NCI-H510A (cell line): ENCODE measurements at places on chromosomes 3 and 15.

DNA sequence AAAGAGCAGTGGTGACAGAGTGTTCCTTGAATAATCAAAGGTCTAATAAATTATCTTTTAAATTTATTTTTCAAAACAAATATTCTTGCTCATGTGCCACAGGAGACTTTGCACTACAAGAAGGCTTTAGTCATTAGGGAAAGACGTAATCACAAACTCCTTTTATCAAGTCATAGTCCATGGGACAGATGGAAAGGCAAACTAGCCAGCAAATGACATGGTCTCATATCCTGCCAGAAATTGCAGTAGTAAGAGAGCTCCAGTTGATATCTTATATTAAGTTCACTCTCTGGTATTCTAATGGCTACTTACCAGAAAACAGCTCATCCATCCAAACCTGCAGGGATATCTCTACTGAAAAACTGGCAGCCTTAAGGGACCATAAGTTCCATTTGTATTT lies 225.0 kb upstream of the TP63 start:
- no peak for DNase-seq

DNA sequence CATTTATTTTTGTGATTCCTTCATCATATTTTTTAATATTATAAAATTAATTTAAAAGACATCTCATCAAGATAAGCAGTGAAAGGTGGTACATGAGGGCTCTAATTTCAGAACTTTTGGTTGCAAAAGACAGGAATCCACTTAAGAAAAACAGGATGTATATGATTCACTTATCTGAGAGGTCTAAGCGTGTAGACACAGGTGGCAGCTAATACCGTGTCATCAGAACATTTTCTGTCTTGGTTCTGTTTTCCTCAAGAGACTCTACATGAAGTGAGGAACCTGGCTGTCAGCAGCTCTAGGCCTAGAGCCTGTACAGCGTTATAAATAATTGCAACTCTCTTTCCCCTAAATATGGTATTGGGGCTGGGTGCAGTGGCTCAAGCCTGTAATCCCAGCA lies 433.7 kb upstream of the NAALADL2 start:
- no peak for DNase-seq

- DNase-seq, result no peak
Observed at GRCh38 chr3:138688871-138689299, 80.3 kb downstream of the FAIM start.

GRCh38 chr3:1969281-1969680 lies 129.4 kb upstream of the CNTN4 start:
- no peak for DNase-seq

- DNase-seq, result no peak
Observed at GRCh38 chr3:185631508-185632206, 45.6 kb downstream of the SENP2 start.

GRCh38 chr3:52222319-52223221 lies 2.9 kb downstream of the TLR9 start:
- no peak for DNase-seq

- no peak for DNase-seq
Observed at GRCh38 chr15:78850941-78851755, 21.5 kb upstream of the MORF4L1 start.

GRCh38 chr3:187944390-187945179 lies 199.3 kb upstream of the BCL6 start:
- no peak for DNase-seq

DNA sequence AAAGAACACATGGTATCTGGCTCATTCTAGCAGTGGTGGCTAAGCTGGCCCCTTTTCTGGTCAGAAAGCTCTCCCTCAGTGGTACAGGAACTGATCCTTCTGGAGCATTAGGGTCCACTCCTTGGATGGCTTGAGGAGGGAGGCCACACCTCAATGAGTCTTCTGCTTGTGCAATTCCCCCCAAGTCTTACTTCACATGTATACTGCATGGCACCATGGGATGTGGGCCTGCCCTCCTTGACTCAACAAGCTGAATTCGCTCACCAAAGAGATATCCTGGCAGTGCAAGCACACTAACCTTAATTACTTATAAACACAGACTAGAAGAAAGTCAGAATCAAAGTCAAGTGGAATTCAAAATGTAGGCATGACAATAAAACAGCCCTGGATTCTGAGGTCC lies 133.8 kb upstream of the SLC2A2 start:
- DNase-seq, result no peak

DNA sequence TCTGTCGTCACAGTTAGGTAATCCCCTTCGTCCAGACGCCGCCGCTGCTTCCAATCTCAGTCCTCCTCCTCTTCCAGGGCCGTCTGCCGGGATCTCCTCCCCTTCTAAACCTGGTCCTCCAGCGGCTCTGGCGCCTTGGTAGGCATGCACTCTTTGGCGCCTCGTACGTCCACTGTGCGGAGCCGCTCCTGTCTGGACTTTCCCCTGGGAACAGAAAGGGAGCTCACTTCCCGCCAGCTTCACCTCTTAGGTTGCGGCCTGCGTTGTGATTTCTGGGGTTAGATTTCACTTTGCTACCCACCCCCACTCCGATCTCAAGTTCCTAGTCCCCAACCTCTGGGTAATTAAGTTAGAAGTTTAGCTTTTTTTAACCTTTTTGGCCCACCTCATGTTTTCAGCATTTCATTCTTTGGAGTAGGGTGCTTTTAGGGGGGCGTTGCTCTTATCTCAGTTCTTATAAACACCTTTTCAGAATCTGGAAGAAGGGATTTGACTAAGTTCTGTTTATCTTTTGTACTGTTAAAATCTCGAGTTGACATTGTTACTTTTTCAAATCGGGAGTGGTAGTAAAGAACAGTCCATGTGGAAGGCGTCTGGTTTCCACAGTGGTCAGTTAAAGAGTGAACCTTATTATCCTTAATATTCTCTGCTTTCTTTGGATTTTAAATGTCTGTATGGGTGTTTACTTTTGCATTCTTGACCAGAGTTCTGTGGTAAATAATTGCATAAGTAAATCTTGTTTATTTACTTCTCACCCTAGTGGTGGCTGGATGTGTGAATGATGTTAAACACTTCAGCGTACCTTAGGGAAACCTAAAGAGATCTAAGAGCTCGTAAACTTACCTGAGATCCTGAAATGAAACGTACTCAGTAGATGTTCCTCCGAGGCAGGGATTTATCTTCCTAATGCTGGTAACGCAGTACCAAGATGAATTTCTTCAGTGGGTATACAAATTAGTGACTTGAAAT lies 611 bp downstream of the CTDSPL2 start:
- DNase-seq, result peak; percentile 53

DNA sequence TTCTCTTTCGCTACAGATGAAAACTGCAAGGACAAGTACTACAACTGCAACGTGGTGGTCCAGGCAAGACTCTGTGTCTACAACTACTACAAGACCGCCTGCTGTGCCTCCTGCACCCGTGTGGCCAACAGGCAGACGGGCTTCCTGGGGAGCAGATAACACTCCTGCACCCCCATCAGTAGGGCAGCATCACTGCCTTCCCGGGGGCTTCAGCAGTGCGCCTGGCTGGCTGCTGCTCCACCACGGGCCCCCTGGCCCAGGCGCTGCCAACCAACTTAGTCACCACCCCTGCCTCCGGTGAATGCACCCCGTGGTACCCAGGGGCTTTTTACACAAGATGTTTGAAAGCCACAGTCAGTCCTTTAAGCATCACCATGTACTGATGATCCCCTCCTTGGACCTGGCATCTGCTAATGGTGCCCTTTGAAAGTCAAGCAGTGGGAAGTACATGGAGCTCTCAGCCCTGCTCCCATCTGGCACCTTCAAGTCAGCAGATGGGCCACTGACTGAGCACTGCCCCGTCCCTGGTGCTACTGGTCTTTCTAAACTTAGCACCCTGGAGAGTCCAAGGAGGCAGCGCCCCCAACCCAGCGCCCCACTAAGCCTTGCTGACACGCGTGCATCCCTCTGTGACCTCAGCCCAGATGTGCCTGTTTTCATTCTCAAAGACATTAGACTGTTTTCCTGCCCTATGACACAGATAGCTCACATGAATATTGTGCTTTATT lies 33.0 kb upstream of the NR2E3 start:
- DNase-seq, result no peak

GRCh38 chr15:72564091-72564490 lies 90.0 kb downstream of the ARIH1 start:
- no peak for DNase-seq

- DNase-seq, result no peak
Observed at GRCh38 chr3:36257158-36257852, 123.0 kb upstream of the STAC start.

- DNase-seq, result no peak
Observed at GRCh38 chr15:51782357-51782896, 31.0 kb downstream of the TMOD2 start.

DNA sequence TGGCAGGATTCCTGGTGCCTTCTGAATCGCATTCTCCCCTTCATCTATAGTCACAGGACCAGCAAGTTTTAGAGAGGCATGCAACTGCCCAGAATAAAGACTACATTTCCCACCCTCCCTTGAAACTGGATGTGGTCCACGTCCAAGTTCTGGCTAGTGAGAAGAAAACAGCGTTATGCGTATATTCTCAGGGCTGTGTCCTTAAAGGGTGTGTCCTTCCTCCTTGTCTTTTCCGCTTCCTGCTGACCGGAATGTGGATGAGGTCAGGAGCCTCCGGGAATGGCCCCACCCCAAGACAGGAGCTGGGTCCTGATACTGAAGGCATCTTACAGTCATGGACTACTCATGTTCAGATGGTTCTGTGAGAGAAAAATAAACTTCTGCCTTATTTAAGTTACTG lies 20.2 kb downstream of the CHST2 start:
- no peak for DNase-seq

DNA sequence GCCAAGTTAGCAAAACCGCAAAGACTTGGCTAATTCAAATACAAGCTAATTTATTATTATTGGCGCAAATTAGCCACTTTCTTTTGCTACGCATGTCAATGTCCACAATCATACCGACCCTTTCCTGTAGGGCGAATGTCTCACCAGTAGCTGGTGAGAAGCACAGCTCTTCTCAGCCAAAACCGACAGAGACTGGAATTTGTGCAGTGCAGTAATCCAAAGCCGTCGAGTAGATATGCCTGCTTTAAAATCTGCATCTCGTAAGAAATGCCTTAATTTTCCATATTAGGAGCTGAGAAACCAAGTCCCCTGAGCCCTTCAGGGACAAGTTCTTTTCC lies 614 bp upstream of the MINDY2 start:
- DNase-seq, result no peak

- no peak for DNase-seq
Observed at GRCh38 chr3:195441992-195442572, 738 bp downstream of the ACAP2 start.

GRCh38 chr15:33104212-33104611 lies 90.3 kb downstream of the FMN1 start:
- no peak for DNase-seq

DNA sequence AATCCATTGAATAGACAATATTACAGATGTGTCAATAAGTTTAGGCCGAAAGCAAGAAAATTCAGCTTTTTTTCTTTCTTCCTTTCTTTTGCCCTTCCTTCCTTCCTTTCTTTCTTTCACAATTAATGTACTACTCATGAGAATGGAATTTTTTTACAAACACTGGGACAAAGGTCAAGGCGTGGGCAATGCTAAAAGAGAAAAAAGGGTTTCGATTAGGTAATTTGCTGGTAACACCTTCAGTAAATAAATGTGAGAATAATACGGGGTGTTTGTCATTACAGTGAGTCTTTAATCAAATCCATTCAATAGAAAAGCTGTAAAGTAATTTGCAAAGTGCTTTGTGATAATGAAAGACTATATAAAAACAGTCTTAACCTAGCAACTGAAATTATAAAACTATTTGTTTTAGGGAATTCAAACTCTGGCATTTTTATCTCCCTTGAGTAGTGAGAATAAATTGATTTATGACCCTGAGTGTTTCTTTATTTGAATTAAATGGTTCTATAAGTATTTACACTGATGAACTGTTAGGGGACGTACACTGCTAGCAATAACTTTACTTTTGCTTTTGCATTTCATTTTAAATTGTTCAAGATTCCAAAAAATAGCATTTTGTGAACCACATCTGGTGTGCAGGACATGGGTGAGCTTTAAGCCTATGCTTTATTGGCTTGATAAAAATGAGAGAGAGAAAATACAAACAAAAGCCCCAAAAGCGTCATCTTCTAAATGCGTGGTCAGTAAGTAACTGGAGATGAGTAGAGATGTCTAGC lies 104.2 kb upstream of the THRB start:
- DNase-seq, result no peak

- no peak for DNase-seq
Observed at GRCh38 chr3:36707623-36708409, 56.5 kb downstream of the DCLK3 start.

- no peak for DNase-seq
Observed at GRCh38 chr15:64193971-64194370, 31.1 kb upstream of the PPIB start.

DNA sequence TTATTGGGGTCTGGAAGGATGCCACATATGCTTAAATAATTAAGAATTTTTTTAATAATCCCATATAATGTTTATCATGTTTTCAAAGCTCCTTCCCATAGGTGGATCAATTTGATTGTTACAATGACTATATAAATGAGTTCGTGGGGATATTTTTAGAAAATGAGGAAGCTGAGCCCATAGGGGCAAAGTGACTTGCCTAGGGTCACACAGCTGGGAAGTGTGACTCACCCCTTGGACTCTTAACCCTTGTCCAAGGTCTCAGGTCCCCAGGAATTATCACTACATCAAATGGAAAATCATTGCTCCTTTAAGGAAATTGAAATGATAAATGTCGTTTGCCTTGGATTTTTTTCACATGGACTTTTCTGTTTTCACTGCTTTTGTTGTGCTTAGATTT lies 161.2 kb upstream of the RGMA start:
- DNase-seq, result no peak

DNA sequence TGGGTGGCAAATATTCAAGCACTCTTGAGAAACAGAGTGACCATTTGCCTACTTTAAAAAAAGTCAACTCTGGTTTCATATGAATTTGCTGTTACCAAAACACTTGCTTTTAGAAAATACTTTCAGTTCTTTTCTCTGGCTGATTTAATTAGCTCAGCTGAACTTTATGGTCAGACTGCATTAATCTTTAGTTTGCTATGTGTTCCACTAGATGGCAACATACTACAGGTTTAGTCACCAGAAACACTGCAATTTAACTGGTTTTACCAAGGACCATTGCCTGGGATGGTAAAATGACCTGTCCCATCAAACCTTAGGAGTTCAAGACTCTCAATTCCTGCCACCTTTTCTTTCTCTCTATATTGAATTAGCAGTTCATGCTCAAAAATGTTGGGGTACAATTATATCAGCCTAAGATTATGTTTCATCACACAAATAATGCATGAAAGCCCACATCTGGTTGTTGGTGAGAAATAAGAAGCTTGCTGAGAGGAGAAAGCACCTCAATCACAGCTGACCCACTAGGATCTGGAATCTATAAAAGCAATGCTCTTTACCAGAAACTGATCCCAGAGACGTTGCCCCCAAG lies 14.2 kb downstream of the EIF4E3 start:
- DNase-seq, result no peak
